Cortex of kidney (tissue), 1 donor: ENCODE measurements at places on chromosomes 4 and X.

GRCh38 chrX:106203315-106203714 lies 35.2 kb downstream of the PWWP3B start:
- no peak for DNase-seq

- DNase-seq, result no peak
These were observed 20.0 kb downstream of the AMOT start for GRCh38 chrX:112820364-112821268.

GRCh38 chrX:139044680-139045079 lies 333.2 kb upstream of the FGF13 start:
- DNase-seq, result no peak

GRCh38 chr4:633406-633805 lies 8.0 kb downstream of the PDE6B start:
- no peak for DNase-seq

GRCh38 chrX:83845397-83845796 lies 15.5 kb upstream of the CYLC1 start:
- DNase-seq, result no peak

DNA sequence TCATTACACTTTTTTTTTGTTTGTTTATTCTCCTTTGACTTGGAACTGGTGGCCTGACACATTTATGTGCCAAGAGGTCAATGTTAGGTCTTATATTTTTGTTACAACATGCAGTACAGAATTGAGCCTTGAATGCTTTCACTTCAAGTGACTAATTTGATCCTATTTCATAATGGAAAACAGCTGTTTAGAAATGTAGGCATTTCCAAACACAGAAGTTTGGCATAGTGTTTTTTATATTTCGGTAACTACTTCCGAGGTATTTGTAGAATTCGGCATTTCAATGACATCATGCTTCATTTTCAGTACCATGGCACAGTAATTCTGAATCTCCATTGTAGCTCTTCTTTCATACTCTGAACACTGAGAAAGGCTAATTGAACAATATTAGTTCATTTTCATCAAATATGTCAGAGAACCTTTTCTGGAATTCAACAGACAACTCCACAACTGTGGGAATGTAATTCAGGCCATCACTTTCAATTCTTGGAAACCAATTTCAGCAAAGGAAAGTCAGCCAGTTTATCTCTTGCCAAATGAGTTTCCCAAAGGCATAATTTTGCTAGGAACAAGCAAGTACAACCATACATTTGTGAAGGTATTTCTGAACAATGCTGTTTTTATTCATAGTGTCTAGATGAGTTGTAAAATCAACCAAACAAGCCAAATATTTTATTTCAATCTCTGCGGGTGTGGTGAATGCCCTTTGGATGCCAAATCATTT lies 11.4 kb downstream of the FAM120C start:
- no peak for DNase-seq

- no peak for DNase-seq
These were observed 229.9 kb downstream of the SOX3 start for GRCh38 chrX:140274811-140275525.

- no peak for DNase-seq
These were observed 14.4 kb upstream of the CXCL8 start for GRCh38 chr4:73725985-73726384.

GRCh38 chr4:127685292-127685691 lies 44.9 kb upstream of the SLC25A31 start:
- no peak for DNase-seq

DNA sequence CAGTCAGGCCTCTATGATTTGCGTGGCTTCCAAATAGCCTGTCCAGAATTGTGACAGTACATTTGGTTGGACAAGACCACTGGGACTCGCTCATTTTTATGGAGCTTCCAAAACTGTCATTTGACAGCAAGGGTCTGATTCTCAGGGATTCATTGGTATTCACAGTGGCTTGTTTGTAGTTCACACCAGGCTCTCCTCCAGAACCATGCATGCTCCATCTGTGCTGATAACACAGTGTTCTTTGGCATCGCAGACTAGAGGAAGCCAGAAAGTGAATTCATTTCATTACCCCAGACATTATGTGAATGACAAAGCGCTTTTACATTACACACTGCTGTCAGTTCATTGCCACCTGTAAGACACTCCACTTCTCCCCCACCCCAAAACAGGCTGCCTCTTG lies 208.3 kb downstream of the ARHGAP10 start:
- no peak for DNase-seq

- no peak for DNase-seq
These were observed 49.8 kb upstream of the PRPS2 start for GRCh38 chrX:12741416-12741815.

- DNase-seq, result no peak
These were observed 67.8 kb downstream of the SPIN4 start for GRCh38 chrX:63283348-63283747.

DNA sequence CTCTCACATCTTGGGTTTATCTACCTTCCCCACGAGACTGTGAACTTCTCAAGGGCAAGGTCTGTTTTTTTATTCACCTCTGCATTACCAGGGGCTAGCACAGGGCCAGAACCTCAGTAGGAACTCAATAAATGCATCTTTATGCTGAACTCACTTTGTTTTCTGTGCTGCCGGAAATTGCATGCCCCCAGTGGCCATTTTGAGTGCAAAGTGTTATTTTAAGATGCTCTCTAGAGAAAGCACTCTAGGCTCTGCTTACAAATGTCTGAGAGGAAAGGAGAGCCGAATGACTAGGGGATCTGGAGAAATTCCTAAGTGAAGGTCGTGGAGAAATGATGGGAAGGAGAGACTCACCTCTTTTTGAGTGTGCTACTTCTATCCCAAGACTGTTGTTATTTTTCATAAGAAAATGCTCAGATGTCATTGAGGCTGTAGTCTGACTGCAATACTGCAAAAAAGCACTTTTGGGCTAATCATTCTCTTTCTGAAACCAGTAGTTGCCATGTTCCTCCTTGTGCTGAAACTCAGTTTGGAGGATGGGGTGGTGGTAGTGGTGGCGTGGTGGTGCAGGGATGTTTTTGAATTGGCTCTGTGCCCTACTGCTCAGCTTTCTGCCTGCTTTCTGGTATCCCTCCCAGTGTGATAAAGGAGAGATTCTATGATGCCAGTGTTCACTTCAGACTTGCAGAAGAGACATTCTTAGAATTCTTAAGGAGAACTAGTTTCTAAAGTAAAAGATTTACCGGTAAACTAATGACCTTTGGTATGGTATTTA lies 41.3 kb downstream of the DOCK11 start:
- DNase-seq, result no peak

- no peak for DNase-seq
These were observed 96.3 kb downstream of the ANK2 start for GRCh38 chr4:113145519-113146291.

- no peak for DNase-seq
These were observed 1137.6 kb upstream of the IGFBP7 start for GRCh38 chr4:58247792-58248191.

DNA sequence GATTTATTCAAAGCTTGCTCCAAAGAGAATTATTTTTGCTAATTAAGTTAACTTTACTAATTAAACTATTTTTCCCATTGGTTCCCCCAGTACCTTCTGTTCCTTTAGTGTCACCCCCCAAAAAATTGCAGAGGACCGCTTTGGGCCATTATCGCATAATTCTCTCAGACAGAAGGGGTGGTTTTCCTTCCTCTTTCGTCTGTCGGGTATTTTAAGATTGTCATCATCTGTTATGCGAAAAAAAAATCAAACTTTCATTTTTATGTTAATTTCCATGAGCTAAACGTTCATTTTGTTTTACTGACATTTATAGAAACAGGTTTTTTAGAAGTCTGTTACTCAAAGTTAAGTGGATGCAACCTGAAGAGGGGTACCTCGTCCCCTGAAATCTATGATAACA lies 76.2 kb upstream of the DDX3X start:
- no peak for DNase-seq

DNA sequence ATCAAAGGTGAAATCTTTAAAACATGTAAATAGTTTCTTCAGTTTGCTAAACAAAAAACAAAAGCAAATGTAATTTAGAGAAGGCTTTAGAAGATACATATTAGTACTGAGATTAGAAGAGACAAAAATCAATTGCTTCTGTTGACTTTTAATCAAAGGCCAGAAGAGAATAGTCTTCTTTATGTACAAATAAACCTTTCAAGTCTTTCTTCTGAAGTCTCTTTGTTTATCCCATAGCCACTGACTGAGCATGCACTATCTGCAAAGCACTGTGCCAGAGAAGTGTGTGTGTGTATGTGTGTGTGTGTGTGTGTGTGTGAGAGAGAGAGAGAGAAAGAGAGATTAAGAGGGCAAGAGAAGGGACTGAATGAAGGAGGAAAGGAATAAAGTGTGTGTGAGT lies 198.4 kb downstream of the GLUD2 start:
- no peak for DNase-seq

- no peak for DNase-seq
These were observed 131.1 kb upstream of the STIM2 start for GRCh38 chr4:26729547-26729946.

DNA sequence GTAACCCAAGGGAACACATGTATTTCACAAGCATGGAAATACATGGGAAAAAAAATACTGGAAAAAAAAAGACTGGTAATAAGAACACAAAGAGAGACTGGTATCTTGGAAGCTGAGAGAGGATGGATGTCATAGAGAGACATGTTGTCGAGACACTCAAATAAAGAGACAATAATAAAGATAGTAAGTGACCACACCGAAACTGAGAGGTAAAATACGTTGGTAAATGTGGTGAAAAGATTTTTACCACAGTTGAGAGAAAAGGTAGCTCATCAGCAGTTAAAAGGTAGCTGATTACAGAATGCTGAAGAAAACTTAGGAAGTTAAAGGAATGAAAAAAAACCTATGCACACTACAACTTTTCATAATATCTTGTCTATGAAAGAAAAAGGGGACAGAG lies 81.1 kb downstream of the ARAP2 start:
- no peak for DNase-seq

DNA sequence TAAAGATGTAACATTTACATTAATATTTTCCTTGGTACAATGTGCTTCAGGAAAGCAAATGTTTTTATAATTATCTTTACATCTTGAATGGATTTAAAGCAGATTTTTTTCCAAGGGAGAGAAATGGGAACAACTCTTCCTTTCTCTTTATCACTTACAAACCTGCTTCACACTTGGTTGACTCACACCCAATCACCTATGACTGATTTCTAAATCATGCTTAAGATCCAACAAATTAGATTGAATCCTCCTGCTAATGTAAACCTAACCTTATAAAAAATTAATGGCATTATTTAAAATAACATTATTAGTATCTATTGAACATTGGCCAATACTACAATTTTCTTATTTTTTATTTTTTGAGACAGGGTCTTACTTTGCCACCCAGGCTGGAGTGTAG lies 127.1 kb downstream of the INPP4B start:
- DNase-seq, result no peak

- DNase-seq, result no peak
These were observed 341.0 kb downstream of the NAP1L3 start for GRCh38 chrX:93332329-93332728.

DNA sequence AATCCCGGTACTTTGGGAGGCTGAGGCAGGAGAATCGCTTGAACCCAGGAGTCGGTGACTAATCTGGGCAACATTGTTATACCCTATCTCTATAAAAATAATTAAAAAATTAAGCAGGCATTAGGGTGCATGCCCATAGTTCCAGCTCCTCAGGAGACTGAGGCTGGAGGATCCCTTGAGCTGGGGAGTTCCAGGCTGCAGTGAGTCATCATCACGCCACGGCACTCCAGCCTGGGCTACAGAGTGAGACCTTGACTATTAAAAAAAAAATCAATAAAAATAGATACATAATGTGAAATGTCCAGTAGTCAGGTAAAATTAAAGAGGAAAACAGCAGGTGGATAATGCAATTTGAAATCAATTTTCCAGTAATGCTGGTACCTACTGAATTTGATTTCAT lies 14.6 kb downstream of the ADGRL3 start:
- no peak for DNase-seq

DNA sequence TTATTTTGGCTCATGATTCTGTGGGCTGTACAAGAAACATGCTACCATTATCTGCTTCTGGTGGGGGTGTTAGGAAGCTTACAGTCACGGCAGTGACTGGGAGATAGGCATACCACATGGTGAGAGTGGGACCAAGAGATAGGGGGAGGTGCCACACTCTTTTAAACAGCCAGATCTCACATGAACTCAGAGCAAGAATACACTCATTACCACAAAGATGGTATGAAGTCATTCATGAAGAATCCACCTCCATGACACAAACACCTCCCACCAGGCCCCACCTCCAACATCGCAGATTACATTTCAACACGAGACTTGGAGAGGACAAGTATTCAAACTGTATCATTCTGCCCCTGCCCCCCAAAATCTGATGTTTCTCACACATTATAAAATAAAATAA lies 2396.7 kb downstream of the PCDH7 start:
- no peak for DNase-seq

DNA sequence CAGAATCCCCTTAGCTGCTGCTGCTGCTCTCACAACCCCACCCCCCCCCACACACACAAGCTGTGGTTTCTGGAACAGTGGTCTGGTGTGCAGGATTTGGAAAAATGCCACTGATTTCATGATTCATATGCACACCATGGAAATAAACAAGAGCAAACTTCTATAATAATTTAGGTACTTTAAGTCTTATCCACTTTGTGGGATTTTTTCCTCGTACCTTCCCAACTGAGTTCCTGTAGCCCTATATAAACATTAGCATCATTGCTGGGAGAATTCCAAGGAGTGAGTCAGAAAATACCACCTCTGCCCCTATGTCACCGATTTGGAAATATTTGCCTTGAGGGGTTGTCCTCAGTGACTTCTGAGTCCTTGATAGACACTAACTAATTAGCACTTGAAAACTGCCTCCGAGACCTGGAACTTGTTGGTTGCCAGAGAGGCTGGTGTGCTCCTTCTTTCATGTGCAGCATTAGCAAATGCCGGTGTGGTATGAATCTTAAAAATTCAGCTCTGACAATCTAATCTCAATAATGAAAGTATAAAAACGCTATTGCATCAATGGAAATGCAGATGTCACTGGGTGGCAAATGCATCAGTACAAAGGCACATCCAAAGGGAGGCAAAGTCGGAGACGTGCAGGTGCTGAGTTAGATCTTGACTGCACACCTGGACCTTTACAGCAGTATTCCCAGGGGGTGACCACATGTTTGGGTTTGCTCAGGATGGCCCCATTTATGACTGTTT lies 61.8 kb downstream of the CPE start:
- DNase-seq, result no peak

GRCh38 chrX:7115557-7115956 lies 32.0 kb upstream of the STS start:
- DNase-seq, result no peak

GRCh38 chr4:164846566-164846965 lies 30.4 kb upstream of the APELA start:
- DNase-seq, result no peak
